ENCODE measurements at places on chromosomes 5 and 9.

- peak; percentile 62 for DNase-seq
Measured at GRCh38 chr5:79237740-79238560, 2.0 kb downstream of the JMY start.

DNA sequence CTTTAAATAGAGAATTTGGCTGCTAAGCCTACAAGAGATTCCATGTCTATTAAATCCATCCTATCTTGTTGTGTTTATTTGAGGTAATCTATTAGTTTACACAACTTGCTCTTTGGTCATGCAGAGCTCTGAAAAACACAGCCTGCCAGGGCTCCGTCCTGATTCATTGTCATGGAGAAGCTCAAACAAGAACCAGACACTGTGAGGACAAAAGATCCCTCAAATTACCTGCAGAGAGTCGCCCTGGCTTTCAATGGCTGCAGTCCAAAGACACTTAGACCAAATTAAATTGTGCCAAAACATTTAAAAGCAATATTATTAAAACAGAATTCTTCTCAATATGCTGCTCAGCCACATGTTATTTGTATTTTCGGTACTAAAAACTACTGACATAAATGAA is 60.1 kb downstream of the CDH18 start:
- DNase-seq: no peak

DNA sequence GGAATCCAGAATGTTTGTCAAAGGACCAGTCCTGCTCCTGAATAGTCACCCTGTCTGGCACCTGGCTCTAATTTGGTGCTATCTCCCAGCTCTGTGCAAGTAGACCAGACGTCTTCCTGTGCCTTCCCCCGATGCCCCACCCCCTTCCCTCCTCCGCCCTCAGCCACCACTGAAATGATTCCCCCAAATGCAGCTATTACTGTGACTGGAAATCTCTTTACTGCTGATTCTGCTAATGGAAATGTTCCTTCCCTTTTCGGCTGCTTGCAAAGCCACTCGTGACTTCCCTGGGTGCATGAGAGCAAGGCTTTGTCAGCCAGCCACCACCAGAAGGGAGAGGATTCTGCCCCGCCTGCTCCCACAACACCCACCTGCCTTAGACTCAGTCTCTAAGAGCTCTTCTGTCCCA is 11.4 kb downstream of the ASTN2 start:
- DNase-seq: no peak

DNA sequence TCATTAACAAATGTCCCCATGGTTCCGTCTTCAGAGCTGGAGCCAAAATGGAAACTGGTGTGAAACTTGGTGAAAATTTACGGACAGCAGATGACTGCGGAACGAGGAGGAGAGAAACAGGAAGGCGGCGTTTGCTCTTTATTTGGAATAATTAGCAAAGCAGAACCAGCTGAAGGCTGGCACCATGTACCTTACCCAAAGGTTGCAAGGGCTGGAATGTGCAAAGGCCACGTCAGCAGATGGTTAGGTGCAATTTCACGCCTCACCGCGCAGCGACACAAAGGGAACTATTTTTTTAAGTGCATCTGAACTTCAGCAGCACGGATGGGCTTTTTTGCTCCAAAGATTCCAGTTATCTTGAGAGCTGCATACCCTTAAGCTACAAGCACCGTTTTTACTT is 127.4 kb downstream of the COL23A1 start:
- no peak for DNase-seq

DNA sequence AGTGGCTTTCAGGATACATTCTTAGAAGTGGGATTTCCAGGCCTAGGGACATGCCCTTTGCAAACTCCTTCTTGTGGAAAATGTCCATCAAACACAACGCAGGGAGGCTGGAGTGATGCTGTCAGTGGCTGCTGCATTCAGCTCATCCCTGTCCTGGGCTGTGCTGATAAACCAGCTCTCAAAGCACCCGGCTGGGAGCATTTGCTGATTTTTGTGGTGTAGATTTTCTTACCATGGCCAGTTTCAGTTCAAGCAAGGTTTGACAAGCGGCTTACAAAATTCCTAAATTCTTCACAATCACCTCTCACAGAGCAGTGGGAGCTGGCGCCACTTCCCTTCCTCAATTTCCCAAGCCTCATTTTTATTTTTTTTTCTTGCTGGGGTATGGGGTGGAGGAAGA is 28.2 kb downstream of the FAM163B start:
- DNase-seq: no peak

DNA sequence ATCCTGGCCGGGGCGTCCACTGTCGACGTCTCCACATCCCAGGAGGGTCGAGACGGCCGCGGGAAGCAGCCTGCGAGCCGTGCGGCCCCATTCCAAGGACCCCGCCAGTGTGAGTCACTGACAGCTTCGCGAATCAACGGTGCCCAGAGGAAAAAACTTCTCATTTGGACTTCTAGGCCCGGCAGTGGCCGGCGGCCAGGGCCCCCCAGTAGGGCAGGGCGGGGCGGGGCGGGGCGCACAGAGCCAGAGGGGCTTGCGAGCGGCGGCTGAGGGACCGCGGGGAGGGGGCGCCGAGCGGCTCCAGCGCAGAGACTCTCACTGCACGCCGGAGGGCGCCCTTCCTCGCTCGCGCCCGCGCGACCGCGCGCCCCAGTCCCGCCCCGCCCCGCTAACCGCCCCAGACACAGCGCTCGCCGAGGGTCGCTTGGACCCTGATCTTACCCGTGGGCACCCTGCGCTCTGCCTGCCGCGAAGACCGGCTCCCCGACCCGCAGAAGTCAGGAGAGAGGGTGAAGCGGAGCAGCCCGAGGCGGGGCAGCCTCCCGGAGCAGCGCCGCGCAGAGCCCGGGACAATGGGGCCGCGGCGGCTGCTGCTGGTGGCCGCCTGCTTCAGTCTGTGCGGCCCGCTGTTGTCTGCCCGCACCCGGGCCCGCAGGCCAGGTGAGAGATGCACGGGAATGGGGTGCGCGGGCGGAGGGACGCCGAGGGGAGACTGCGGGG is at the start of gene F2R:
F2R (plus strand) TSS at position 391 of the 720 bp plus-strand sequence; CDS start at position 573, 182 bp downstream.
- DNase-seq: peak; percentile 89

DNA sequence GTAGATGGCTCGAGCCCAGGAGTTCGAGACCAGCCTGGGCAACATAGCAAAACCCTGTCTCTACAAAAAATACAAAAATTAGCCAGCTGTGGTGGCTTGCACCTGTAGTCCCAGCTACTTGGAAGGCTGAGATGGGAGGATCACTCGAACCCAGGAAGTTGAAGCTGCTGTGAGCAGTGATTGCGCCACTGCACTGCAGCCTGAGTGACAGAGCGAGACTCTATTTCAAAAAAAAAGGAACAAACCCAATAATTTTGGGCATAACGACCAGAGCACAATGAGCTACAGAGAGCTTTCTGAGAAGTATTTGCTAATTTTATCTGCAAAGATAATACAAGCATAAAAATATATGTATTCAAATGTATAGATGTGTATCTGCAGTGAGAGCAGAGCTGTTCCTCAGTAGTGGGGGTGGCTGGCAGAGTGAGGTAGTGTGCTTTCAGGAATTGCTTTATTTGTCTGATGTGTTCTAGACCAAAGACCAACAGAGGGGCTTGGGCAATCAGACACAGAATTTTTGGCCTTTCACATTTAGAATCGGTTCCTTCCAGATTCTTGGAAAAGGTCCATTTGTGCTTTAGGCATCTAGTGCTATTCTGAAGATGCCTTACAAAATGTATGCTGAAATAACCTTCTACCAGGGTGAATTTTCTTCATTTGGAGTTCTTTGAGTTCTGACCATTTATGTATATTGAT is 5.2 kb downstream of the DOCK8 start:
- DNase-seq: no peak

Data from GM20000 (cell line).